ENCODE measurements at places on chromosomes 3 and 15.

- DNase-seq = no peak
These were observed 13.1 kb downstream of the ROBO2 start for GRCh38 chr3:77052733-77053670.

DNA sequence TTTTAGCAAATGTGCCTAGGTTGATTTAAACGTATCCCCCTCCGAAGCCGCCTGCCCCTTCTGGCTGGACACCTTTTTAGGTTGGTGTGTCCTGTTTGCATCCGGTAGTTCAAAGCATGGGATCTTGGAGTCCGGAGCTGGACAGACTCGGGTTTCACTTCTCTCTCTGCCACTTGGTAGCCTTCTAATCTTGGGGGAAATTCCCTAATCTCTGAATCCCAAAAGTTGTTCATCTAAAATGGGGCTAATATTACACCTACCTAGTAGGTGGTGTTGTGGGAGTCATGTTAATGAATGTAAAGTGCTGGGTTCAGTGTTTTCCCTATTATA is 760 bp downstream of the FANCI start:
- no peak for DNase-seq

- DNase-seq = no peak
These were observed 75.4 kb upstream of the SLC6A1 start for GRCh38 chr3:10917176-10917575.

- no peak for DNase-seq
These were observed 378.2 kb downstream of the MECOM start for GRCh38 chr3:169285057-169286033.

DNA sequence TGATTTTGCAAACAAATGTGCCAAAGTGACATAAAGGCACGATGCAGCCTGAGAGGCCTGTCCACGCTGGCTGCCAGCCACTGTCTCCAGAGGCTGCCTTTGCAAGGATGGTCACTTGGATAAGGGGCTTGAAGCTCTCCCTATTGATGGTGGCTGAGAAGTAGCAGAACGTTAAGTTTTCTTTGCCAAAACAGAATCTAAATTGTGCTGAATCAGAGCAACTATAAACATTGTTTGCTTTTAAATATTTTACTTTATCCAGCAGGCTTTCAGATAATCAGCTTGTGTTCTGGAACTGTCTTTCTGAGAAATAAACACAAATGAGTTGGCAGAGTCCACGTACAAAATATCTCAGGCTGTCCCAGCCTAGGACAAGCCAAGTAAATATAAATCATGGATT is 23.8 kb upstream of the CNBP start:
- no peak for DNase-seq

DNA sequence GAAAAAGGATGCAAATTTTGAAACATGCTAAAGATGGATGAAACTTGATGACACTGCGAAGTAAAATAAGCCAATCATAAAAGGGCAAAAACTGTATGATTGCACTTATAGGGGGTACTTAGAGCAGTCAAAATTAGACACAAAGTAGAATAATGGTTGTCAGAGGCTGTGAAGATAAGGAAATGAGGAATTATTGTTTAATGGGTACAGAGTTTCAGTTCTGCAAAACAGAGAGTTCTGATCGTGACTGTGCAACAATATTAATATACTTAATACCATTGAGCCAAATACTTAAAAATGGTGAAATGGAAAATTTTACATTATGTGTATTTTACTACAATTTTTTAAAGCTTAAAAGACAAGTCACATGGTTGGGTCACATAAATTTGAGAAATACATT is 35.1 kb downstream of the UBE3A start:
- no peak for DNase-seq

- no peak for DNase-seq
These were observed 7.8 kb upstream of the C3orf52 start for GRCh38 chr3:112078125-112079083.

- DNase-seq = no peak
These were observed 5.7 kb downstream of the WDR72 start for GRCh38 chr15:53753813-53754212.

DNA sequence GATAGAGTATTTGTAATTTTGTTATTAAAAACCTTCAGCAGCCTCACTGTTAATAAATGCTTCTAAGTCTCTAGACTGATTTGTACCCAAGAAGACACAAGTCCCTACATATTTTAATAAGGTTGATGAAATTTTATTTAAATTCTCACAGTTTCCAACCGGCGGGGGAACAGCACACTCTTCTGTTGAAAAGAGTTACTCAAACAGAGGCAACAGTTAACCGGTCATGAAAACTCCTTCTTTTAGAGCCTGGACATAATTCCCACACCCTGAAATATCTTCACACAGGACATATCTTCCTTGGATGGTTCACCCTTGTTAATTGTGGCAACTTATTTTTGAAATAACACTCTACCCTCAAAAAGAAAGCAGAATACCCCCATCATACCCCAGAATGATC is 278.8 kb downstream of the FOXP1 start:
- DNase-seq = no peak

DNA sequence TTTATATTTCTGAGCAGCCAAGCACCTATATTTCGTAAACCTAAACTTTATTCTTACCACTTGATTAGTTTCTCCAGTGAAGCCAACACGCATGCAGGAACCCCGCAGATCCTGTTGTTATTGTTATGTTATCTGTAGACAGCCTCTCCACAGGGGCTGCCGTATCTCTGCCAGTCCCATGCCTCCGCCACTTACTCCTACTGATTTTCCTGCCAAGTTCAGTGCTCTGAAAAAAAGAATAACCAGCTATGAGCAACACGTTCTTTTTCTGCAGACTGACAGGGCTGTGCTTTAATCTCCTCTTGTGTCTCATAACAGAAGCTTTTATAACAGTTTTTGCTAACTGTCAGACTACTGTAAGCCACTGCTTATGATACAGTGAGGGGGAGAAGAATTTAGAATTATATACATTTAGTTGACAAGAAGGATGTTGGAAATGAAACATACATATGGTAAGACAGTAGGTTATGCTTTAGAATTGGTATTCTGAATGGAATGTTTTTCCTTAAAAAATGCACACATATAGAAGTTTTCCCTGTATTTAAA is 347.4 kb downstream of the SI start:
- no peak for DNase-seq

DNA sequence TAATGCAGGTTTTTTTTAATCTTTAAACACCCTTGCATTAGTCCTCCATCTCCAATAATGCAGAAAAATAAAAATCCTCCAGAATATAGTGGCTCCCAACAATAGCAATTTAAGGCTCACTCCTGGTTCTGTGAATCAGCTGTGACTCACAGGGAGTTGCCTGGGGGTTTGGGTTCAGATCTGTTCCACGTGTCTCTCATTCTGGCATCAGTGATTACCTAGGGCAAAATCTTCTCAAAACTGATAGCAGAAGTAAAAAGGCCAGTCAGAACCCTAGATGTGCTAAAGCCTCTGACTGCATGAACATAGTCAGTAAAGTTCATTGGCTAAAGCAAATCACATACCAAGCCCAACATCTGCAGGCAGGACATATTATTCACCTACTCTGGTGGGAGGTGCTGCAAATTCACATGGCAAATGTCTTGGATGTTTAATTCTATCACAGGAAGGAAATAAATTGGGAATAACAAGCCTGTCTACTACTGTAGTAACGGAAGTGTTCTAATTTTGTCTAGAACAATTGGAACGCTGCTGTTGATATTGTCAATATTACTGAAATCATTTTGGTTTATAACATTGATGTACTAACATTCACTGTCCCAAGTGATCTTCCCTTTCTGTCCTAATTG is 364.1 kb upstream of the CNTN4 start:
- no peak for DNase-seq

GRCh38 chr3:178217479-178217878 is 318.8 kb upstream of the KCNMB2 start:
- no peak for DNase-seq

DNA sequence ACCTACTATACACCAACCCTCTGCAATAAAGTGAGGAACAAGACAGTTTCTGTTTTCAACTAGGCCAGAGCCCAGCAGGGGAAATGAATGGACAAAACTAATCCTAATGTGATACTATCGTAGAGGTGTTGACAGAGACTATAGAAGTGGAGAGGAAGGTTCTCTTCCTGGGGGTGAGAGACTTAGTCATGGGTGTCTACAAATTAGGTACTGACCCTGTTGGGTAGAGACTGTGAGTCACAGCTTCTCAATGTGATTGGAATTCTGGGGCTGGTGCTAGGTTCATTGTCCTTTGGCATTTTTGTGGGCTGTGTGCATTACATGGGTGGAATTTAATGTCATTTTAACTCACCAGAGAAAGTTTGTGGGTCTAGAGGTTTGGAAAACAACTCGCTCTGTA is 79.3 kb downstream of the ADAMTSL3 start:
- peak; percentile 53 for DNase-seq

DNA sequence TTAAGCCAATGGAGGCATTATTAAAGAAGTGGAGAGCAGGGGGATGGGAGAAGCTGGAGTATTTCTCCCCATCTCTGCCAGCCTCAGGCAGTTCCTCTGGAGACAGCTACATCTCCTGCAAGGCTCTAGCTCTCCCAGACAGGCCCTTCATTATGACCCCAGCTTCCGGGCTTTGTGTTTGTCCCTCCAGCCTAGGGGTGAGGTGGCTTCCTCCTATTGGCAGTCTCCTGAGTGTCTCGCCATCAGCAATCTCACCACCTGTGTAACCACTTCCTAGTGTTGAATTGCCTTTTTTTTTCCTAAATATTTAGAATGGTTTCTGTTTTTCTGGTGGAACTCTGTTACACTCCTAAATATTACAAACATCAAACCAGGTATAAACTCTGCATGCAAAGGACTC is 122.3 kb downstream of the FAM174B start:
- no peak for DNase-seq

- no peak for DNase-seq
These were observed 39.6 kb downstream of the C3orf38 start for GRCh38 chr3:88189361-88189810.

DNA sequence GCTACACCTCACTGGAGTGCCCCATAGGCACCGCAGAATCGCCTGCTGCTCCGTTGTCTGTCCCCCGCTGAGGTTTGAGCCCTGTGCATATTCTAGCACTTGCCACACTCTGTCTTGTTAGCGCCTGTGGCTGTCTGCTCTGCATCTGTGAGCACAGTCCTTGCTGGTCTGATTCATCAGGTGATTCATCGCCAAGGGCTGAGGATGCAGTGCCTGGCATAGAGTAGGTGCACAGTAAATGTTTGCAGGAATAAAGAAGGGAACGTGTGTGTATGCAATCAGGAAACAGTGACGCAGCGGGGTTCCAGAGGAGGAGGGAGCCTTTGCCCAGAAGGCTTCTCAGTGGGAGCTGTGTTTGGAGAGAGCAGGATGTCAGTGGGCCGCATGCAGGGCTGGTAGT is 124.0 kb upstream of the PLXNA1 start:
- DNase-seq = peak; percentile 81

- DNase-seq = no peak
These were observed 101.8 kb downstream of the BDH1 start for GRCh38 chr3:197454014-197454413.

- DNase-seq = no peak
These were observed 31.1 kb downstream of the LSM3 start for GRCh38 chr3:14209581-14210289.

- no peak for DNase-seq
These were observed 106.0 kb downstream of the PGPEP1L start for GRCh38 chr15:98901434-98902072.

DNA sequence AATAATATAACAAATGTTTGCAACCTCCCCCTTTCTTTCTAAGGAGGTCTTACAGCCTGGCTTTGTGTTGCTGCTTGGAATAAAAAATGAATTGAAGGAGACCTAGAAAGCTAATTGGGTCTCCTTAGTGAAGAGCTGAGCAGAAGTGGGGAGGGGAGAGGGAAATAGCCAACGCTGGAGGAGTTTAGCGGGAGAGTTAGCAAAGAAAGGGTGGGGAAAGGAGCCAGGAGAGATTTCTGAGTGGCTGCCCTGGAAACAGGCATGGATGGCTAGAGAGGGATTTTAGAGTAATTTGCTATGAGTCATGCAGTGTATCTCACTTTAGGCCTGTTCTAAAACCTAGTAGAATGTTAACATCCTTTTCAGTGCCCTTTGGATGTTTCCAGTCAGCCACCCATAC is 45.2 kb upstream of the PFN2 start:
- DNase-seq = no peak

DNA sequence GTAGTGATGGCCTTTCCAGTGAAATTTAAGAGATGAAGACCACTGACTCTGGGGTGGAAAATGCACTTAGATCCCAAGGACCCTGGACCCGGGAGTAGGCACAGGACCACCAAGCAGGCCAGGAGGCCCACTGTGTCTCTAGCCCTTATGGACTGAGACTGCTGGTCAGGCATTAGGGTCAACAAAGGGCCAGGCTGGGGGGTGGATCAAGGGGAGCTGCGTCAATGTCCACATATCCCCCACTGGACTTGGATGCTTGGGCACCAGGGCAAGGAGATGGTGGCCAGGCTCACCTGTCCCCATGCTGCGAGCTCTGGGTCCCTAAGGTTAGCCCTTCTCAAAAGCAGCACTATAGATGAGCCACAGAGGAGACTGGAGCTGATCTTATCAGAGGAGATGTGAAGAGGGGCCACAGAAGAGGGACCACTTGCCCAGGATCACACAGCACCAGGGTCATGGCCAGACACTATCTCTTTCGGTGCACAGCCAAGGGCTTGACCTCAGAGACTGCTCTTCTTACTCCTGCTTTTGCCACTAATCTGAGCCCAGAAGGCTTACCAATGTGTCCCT is 14.7 kb downstream of the RAB6B start:
- no peak for DNase-seq

DNA sequence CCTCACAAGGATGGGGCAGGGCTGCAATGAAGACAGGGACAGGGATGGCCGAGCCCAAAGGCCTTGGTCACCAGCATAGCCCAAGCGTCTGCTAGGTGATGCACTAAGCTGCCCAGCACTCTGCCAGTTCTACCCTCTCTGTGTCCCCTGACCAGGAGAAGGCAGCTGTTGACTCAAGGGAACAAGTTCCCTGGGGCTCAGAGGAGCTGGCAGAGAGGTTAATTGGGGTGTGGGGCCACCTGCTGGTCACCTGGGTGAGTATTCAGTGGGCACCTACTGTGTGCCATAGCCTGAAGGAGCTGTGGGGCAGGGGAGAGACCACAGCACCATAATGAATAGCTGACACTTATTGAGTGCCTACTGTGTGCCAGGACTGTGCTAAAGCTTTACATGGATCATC is 22.0 kb upstream of the DOCK3 start:
- no peak for DNase-seq
